ENCODE measurements at places on chromosomes 11 and 22. TPM values are rescaled to one million over a fixed set of nuclear protein-coding genes. Genes with fewer than 3 reads are reported as not detected.

Gene HBG2
- not detected for total RNA-seq

Gene YPEL4
- total RNA-seq = 0.45 TPM

Gene NCAM1
- 2.5 TPM for total RNA-seq

Gene OR56A1
- total RNA-seq = not detected

Gene C11orf91
- not detected for total RNA-seq
